ENCODE measurements at places on chromosomes 3 and 15.

DNA sequence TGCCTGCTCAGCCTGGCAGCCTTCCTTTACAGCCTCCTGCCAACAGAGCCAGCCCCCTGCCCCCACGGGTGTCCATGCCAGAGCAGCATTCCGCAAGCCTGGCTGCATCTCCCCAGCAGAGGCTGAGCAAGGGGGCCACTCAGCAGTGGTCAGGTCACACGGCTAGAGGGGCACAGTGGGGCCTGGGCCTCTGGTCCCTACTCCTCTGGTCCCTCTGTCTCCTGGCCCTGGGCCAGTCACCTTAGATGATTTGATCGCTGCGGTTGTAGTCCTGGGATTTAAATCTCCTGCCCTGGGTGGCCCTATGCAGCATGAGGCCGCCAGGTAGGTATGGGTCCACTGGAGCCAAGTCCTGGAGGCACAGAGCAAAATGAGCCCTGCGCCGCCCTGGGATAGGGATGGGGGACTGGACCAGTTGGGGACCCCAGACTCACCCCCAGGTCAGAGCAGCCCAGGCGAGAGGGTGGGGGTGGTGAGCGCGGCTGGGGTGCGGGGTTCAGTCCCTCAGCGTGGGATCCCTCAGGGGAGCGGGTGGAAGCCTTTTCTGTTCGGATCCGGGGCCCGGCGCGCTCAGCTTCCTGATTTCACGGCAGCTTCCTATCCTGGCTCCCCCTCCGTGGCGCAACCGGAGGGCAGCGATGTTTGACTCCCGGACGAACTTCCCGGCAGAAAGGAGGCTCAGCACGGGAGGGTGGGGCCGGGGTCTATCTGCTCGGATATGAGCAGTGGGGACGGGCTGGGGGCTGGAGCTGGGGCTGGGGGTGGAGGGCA is at the start of gene ZBTB47:
TSS of gene ZBTB47 (plus strand) at position 138 of the 771 bp plus-strand sequence. CDS start 4,659 bp downstream, outside the sequence.
- DNase-seq = no peak

GRCh38 chr3:144257381-144257780 is 285.8 kb downstream of the DIPK2A start:
- no peak for DNase-seq

DNA sequence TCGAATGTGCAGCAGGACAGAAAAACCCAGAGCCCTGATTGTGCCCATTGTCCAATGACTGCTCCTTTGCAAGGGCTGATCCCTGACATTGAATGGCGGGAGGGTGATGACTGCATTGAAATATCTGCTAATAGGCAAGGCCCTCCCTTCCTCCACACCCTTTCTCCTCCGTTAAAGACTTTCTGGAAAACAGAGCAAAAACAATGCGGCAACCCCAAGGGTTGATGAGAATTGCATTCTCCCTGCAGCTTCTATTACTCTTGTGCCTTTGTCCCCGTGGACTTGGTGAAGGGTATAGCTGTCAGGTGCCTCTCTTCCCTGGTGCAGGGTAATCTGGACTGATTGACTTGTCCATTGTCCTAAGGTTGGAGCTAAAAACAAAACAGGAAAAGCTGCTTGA is 71.8 kb downstream of the THSD4 start:
- no peak for DNase-seq

DNA sequence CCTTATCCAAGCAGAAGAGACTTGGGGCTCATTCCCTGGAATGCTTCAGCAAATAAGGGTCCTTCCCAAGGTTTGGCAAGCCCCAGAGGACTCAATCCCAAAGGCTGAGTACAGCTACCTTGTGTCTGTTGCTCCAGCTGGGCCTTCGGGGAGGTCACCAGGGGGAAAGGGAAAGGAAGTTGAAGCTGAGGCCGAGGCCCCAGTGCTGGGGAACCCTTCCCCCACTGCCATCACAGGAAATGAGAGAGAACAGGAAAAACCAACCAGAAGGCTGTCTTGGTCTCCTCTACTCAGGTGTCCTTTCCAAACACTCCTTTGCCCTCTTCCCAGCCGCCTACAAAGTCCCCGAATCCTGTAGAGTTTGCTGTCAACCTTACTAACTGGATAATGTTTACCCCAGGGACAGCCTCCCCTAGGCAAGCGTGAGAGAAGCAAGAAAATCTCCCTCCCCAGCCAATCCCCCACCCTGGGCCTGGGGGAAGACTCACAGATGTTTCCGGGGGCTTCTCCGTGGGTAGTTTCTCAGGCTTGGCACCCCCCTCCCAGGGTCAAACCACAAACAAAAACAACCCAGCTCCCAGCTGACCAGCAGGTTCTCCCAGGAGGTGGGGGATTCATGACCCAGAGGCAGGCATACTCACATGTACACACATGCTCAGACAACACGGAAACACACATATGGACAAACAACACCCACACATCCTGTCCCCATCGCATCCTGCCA is 5.5 kb downstream of the CSRNP1 start:
- DNase-seq = no peak

- no peak for DNase-seq
These were observed 116.2 kb downstream of the MFSD1 start for GRCh38 chr3:158918008-158918407.

DNA sequence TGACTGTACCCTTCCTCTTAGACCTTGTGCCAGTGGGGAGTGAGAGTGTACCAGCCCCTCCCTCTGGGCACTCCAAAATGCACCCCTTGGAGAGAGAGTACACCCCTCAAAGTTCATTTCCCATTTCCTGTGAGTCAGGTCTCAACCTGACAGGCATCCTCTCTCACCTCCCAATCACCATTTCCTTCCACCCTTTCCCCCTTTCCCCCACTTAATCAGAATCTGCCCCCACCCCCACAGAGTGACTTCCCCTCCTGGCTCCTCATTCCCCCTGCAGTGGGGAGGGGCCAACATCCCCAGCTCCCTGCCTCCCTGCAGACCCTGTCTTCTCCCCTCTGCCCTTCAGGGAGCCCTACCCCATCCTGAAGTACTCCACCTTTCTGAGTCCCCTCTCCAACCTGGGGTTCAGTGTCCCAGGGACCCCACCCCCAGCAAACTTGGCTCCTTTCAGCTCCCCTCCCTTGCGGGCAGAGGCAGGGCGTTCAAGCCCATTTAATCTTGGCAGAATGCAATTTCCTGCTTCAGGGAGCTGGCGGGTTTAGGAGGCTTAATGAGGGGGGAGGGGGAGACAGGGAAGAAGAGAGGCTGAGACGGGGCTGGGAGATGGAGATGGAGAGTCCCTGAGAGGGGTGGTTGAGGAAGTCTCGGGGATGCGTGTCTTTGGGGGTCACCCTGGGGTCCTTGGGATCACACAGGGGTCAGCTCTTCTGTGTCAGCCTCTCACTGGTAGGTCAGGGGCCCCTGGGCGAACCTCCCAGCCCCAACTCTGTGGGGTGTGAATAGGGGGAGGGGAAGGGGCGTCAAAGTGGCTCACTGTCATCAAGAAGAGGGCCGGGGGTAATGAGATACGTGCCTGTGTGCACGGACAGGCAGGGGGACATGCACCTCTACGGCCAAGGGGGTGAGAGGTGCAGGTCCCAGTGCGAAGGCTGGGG is 16.6 kb upstream of the SEMA3F start:
- no peak for DNase-seq

- DNase-seq = no peak
These were observed 119.2 kb downstream of the FHIT start for GRCh38 chr3:61132062-61132461.

- DNase-seq = peak; percentile 7
These were observed 26.6 kb upstream of the KY start for GRCh38 chr3:134677196-134677986.

DNA sequence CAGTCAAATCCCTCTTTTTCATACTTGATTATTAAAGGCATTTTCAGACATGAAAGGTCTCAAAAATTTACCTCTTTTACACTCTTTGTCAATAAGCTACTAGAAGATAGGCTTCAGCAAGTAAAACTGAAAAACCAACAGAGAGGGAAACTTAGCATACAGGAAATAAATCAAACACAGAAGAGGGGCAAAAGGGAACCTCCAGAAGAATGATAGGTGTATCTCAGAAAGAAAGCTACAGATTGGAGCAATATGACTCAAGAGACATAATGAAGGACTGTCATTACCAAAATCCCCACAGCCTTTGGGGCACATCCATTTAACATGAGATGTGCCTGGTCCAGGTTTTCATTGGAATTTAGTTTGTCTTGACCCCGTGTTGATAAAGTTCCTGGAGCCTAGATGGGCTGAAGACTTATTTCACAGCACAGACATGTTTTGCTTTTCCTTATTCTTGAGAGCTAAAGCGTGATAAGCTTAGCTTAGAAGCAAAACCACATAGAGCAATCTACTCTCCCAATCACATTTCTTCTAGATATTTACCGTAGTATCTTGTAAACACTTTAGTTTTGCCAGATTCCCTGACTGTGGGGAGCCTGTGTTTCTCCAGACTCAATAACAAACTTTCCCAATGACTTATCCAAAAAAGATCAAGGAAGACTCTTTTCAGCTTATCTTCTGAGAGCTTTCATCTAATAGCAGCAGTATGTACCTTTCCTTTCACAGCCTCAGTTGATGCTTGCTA is 11.7 kb downstream of the LRRFIP2 start:
- no peak for DNase-seq

GRCh38 chr3:195907934-195908693 is at the start of gene TNK2:
TSS of gene TNK2 (minus strand) at chr3:195908551. CDS start at chr3:195888588, 19,963 bp downstream.
- DNase-seq = no peak

- DNase-seq = no peak
These were observed 26.8 kb downstream of the ESYT3 start for GRCh38 chr3:138461246-138461645.

DNA sequence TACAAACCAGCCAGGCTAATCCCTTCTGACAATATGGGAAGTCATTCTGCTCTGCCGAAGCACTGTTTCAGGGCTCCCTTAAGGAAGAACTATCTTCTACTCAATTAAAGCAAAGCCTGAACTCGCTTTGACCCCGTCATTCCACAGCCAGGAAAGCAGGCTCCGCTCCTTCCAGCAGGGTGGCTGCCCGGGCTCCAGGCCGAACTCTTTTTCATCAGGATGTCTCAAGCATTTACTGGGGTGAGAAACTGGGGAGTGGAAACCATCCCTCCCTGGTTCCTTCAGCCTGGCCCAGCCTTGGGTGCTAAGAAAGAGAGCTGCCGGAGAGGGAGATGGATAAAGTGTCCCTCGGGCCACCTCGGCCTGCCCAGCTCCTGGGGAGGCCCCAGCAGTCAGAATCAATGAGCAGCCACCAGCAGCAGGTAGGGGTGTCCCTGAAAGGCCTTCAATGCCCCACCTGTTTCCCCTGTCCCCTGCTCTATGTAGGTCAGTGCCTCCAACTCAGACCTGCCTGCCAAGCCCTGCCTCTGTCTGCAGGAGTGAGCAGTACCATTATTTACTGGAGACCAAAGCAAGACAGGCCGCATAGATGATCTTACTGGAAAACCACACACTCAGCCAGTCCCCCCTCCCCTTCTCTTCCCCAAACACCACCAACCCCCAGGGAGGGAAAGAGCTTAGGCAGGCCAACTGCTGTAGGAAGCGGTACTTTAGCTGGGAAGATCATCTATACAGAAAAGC is 225.6 kb upstream of the TLE3 start:
- no peak for DNase-seq

GRCh38 chr3:118990823-118991560 is 43.7 kb downstream of the IGSF11 start:
- no peak for DNase-seq

DNA sequence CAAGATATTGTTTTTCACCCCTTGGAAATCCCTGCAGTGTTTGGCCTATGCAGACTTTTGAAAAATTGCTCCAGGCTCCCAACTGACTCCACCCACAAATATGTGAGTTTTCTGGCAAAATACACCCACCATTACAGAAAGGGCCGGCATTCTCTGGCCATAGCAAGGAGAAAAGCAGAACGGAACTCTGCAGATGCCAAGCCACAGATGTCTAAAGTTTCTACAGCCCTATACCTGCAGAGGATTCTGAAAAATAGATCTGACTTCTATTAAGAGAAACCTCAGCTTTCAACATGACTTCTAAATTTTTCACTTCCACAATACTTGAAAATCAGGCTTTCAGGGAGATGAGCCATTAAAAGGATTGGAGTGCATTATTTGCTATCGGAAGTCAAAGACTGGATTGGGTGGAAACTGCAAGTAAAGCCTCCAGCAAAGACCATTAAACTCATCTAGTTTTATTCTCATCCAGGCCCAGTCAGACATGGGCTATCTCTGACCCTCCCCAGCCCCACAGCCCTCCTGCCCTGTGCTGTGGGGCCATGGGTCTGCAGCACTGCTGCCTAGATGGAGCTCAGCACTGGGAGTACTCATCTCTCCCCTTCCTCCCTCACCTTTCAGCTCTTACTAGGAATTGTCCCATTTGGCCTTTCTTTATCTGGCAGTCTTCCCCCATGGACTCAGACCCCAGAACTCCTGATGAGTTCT is 243.1 kb upstream of the GOLGA6L4 start:
- DNase-seq = no peak

DNA sequence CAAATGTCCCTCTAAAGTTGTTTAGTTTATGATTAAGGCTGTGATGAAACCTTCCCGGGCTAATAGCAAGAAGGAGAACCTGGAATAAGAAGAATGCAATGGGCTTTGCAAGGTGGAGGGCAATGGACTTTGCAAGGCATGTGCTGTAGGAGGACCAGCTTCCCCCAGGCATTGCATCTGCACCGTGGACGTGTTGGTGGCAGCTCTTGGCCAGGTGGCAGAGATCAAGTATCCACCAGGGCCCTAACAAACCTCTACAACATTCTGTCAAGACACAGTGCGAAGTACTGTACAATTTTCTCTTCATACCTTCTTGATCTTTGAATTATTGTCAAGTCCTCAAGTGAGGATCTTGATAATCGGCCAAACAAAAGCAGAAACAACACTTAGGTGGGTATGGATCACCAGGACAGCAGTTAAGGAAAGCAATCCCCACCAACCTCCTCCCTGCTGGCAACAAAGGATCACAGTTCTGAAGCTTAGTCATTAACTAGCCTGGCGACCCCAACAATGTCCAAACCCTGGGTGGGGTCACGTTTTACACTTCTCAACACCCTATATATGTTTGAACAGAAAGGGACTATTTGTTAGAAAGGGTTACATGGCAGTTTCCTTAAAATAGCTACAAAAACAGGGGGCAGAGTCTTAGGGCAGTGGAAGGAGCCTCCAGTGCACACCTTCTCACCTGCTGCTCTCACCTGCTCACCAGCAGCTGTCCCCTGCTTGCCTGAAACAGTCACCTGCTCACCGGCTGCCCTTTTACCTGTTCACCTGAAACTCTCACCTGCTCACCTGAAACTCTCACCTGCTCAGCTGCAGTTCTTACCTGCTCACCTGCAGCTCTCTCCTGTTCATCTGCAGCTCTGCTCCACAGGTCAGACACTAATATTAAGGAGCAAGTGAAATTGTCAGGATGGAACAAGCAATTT is 137.9 kb upstream of the LIPC start:
- DNase-seq = no peak

GRCh38 chr15:29242456-29243242 is 27.0 kb downstream of the NSMCE3 start:
- no peak for DNase-seq

DNA sequence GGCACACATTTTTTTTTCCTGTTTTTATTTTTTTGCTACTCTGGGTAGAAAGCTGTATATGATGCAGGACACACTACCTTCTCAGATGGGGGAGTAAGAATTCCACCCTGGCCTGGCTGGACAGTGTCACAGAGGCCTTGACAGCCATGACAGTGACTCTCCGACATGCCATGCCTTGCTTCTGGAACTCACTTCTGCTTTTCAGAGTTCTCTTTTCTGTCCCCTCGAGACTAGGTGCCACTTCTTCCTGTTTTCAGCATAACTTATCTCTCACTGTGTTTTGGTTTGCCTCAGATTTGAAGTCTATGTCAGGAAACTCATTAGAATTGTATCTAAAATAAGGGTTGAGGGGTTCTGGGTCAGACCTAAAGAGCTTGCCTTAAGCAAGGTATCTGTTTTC is 69.1 kb upstream of the SEC13 start:
- DNase-seq = no peak

- DNase-seq = no peak
These were observed 336.0 kb upstream of the KCNH8 start for GRCh38 chr3:18812316-18812715.

GRCh38 chr3:108822123-108822897 is at the start of gene TRAT1:
TSS of gene TRAT1 (plus strand) at chr3:108822786. CDS start at chr3:108822928, 142 bp downstream.
- DNase-seq = no peak
